Effector memory CD4-positive, alpha-beta T cell (primary cell): ENCODE measurements at places on chromosomes 11 and 22.
A peak's percentile ranks its signal among the peaks of the same experiment; 100 is the strongest.

GRCh38 chr11:69398529-69399492 is 82.7 kb upstream of the LINC01488 start:
- no peaks in the 10 kb centered on the region for H3K36me3 ChIP-seq
- no peak for DNase-seq
- no peak overlapping the region for H3K27ac ChIP-seq
- H3K27me3 ChIP-seq, result no peaks in the 10 kb centered on the region
- no peaks in the 10 kb centered on the region for H3K4me1 ChIP-seq

DNA sequence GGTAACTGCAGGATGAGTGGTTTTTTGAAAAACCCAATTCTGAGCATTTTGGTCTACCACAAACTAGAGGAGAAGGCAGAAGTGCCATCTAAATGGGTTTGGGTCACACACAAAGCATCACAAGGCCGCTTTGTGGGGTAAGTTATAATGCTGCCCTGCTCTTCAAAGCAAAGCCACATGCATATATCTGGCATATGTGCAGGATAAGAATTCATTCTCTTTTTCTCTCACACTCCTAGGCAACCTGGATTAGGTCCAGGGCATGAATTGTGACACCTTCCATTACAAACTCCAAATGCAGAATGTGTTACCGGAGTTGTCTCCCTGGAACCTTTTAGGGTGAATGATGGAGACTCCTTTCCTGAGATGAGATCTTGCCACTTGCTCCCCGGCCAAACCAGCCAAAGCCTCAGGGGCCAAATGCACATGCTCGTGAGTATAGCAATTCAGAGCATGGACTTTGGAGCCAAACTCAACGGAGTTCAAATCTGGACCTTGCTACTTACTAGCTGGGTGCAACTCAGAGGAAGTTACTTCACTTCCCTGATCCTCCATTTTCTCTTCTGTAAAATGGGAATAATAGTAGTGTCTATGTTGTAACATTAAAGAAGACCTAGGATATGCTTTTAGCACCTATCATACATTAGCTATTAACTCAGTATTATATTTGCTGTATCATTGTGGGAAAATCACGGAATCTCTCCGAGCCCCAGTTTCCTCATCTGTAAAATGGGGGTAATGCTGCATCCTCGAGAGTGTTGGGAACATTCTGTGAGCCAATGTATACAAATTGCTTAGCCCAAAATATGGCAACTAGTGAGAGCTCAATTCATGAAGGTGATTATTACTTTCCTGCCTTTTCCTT is 96.6 kb downstream of the COMMD9 start:
- H3K4me3 ChIP-seq, result no peak overlapping the region
- no peaks in the 10 kb centered on the region for H3K27me3 ChIP-seq
- H3K4me1 ChIP-seq, result no peaks in the 10 kb centered on the region
- no peak for DNase-seq
- no peak overlapping the region for H3K27ac ChIP-seq
- H3K36me3 ChIP-seq, result no peaks in the 10 kb centered on the region

- DNase-seq, result no peak
- H3K4me1 ChIP-seq, result peaks cover 10% of the 10 kb centered on the region
- no peak overlapping the region for H3K27ac ChIP-seq
- no peaks in the 10 kb centered on the region for H3K36me3 ChIP-seq
These were observed 2.9 kb downstream of the SMCO4 start for GRCh38 chr11:93540337-93540736.

DNA sequence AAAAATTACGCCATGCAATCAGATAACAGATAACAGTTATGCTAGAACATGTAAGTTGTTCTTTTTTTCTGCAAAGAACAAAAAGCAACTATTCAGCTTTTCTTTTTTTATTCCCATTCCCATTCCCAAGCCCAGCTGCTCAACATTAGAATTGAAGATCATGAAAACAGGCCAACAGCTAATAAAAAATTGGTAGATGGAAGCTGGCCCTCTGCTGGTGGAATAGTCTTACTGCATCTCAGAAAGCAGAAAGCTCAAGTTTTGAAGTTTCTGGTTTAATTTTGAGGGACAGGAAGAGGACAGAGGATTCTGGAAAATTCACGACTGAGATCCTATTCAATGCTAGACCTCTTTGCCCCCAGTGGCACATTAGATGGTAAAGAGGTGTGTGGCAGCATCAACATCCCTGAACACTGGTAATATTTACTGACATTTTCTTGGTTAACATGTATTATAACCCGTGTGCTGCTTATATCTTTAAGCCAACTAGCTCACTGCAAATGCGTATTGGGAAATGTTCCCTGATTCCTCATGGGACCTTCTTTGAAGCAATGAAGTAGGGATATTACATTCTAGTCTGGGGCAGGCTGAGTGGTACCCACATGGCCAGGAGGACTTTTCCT is 591.2 kb downstream of the OPCML start:
- H3K27me3 ChIP-seq, result no peaks in the 10 kb centered on the region
- H3K4me3 ChIP-seq, result no peak overlapping the region
- no peak for DNase-seq
- H3K4me1 ChIP-seq, result no peaks in the 10 kb centered on the region

GRCh38 chr22:20268279-20269012 is at the start of gene RTN4R:
Gene RTN4R (minus strand): TSS chr22:20268318. CDS start chr22:20268092, 226 bp downstream.
- H3K27me3 ChIP-seq, result peaks cover 5% of the 10 kb centered on the region
- H3K36me3 ChIP-seq, result no peaks in the 10 kb centered on the region
- peak within 1 kb of the TSS; percentile 39 for H3K4me3 ChIP-seq
- H3K27ac ChIP-seq, result no peak within 1 kb of the TSS

- no peaks in the 10 kb centered on the region for H3K4me1 ChIP-seq
- no peaks in the 10 kb centered on the region for H3K36me3 ChIP-seq
- no peak overlapping the region for H3K27ac ChIP-seq
- no peak overlapping the region for H3K4me3 ChIP-seq
- DNase-seq, result no peak
These were observed 73.7 kb upstream of the KIRREL3 start for GRCh38 chr11:127074151-127074761.

- H3K27me3 ChIP-seq, result no peaks in the 10 kb centered on the region
- H3K4me3 ChIP-seq, result no peak overlapping the region
- H3K27ac ChIP-seq, result no peak overlapping the region
- H3K4me1 ChIP-seq, result no peaks in the 10 kb centered on the region
These were observed 37.8 kb downstream of the GGTLC2 start for GRCh38 chr22:22682196-22682595.

- peaks cover 3% of the 10 kb centered on the region for H3K4me1 ChIP-seq
- no peak overlapping the region for H3K27ac ChIP-seq
- no peaks in the 10 kb centered on the region for H3K27me3 ChIP-seq
- H3K4me3 ChIP-seq, result no peak overlapping the region
These were observed 16.3 kb upstream of the SORL1 start for GRCh38 chr11:121435551-121436511.

- H3K27me3 ChIP-seq, result no peaks in the 10 kb centered on the region
- peak; percentile 21 for DNase-seq
- H3K36me3 ChIP-seq, result no peaks in the 10 kb centered on the region
- H3K4me3 ChIP-seq, result peak overlapping the region; percentile 16
- H3K4me1 ChIP-seq, result peaks cover 40% of the 10 kb centered on the region
- H3K27ac ChIP-seq, result peak overlapping the region; percentile 35
These were observed 11.1 kb downstream of the PPP6R3 start for GRCh38 chr11:68471360-68472340.

DNA sequence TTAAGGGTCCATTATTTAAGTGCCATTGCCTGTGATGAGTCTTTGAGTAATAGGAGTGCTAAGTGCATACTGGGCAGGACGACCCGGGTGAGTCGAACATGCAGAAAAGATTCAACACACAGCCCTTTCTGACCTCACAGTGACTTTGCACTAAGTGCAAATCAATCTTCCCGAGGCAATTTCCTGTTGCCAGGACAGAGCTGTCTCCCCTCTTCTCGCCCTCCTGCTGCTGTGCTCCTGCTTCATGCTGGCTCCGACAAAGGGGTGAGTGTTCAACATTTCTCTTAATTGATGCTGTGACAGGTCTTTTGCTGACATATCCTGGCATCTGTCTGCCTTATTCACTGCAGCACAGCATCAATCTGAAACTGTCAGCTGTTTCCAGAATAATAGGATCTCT is 42.0 kb downstream of the MCHR1 start:
- H3K27me3 ChIP-seq, result no peaks in the 10 kb centered on the region
- H3K27ac ChIP-seq, result no peak overlapping the region
- H3K4me3 ChIP-seq, result no peak overlapping the region
- no peaks in the 10 kb centered on the region for H3K36me3 ChIP-seq
- H3K4me1 ChIP-seq, result no peaks in the 10 kb centered on the region

DNA sequence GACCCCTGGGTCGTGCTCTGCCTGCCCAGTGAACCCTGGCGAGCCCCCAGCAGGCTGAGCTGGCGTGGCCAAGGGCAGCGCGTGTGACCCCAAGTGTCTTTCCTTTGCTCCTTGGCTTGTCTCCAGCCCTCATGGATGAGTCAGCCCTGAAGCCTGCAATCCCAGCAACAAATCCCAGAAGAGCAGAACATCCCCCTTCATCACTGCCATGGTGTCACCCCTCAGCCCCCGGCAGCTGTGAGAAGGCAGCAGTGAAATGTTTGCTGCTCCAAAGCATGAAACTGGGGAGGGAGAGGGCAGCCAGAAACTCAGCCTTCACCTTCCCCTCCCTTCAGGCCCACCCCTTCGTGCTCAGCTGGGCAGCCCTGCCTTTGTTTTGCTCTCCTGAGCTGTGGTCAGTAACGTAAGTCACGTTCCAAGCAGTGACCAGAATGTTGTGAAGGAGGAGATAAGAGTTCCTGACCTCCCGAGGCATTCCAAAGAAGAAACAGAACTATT is 29.8 kb downstream of the ADAMTS15 start:
- no peak for DNase-seq
- no peak overlapping the region for H3K4me3 ChIP-seq
- no peaks in the 10 kb centered on the region for H3K36me3 ChIP-seq
- H3K27ac ChIP-seq, result no peak overlapping the region

DNA sequence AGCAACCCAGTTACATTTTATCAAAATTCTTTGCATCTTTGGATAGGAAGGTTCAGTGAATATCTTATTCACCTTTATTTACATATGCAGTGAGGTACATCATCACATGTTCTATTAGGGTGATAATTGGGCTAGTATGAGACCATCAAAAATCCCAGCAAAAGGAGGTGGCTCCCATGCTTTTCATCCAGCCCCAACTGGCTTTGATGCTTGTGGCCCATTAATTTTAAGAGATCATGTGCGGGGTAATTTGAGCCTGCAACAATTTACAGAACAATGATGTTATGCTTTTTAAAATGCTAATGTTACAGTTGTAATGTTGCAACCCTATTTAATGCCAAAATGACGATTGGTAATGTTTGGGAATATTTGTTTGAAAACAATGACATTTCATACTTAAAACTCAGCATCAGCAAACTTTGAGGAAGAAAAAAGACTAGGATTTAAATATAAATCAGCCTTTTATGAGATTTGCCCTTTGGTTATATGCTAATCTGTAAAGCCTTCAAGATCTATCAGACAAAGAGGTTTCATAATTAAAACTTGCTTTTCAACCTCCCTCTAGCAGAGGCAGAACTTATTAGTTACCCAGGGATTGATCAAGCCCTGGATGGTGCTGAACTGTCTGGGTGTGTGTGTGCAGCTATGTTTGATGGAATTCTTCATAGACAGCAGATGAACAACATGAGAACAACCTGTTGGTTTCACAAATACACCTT is 183.5 kb upstream of the SORL1-AS1 start:
- peaks cover 19% of the 10 kb centered on the region for H3K36me3 ChIP-seq
- H3K27me3 ChIP-seq, result no peaks in the 10 kb centered on the region
- no peak for DNase-seq
- no peak overlapping the region for H3K27ac ChIP-seq

GRCh38 chr11:108926171-108926840 is 261.4 kb downstream of the DDX10 start:
- no peak overlapping the region for H3K4me3 ChIP-seq
- no peak for DNase-seq
- H3K27me3 ChIP-seq, result no peaks in the 10 kb centered on the region
- no peaks in the 10 kb centered on the region for H3K4me1 ChIP-seq
- H3K27ac ChIP-seq, result no peak overlapping the region
- H3K36me3 ChIP-seq, result no peaks in the 10 kb centered on the region

- no peaks in the 10 kb centered on the region for H3K27me3 ChIP-seq
- no peaks in the 10 kb centered on the region for H3K4me1 ChIP-seq
- H3K36me3 ChIP-seq, result no peaks in the 10 kb centered on the region
- H3K27ac ChIP-seq, result no peak overlapping the region
- no peak for DNase-seq
These were observed 70.1 kb upstream of the LDLRAD3 start for GRCh38 chr11:35873721-35874120.

DNA sequence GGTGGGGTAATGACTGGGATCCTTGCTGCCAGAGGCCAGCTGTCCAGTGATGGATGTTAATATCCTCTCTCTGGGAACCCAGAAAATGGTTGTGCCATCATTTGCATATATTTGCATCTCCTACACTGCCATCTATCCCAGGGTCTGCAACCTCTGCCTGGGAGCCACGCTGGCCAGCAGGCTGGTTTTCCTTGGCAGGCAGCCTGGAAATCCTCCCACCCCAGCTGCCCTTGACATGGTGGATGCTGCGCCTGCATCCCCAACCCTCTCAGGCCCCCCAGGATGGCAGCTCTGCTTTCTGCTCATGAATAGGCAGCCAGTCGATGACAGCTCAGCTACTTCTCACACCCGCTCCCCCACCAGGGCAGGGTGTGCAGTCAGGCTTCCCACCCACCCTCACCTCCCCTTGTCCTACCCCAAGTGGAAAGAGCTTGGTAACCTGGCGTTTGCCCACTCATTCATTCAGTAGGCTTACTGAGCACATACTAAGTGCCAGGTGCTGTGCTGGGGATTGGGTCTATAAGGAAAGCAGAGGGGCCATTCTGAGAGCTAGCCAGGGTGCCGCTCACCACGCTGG is 202.5 kb downstream of the TRIM29 start:
- peaks cover 3% of the 10 kb centered on the region for H3K27me3 ChIP-seq
- H3K4me1 ChIP-seq, result no peaks in the 10 kb centered on the region
- no peak overlapping the region for H3K4me3 ChIP-seq
- H3K36me3 ChIP-seq, result no peaks in the 10 kb centered on the region
- H3K27ac ChIP-seq, result no peak overlapping the region
- no peak for DNase-seq

GRCh38 chr22:46879083-46879482 is 116.6 kb downstream of the TBC1D22A start:
- peaks cover 9% of the 10 kb centered on the region for H3K36me3 ChIP-seq
- no peaks in the 10 kb centered on the region for H3K27me3 ChIP-seq
- H3K27ac ChIP-seq, result no peak overlapping the region
- no peaks in the 10 kb centered on the region for H3K4me1 ChIP-seq
